Activated naive CD8-positive, alpha-beta T cell treated with anti-CD3 and anti-CD28 coated beads for 36 hours (primary cell): ENCODE measurements at places on chromosomes 12 and 14.

- no peak overlapping the region for H3K27ac ChIP-seq
- no peak overlapping the region for H3K4me3 ChIP-seq
- DNase-seq: no peak
- H3K27me3 ChIP-seq: no peaks in the 10 kb centered on the region
Observed at GRCh38 chr12:91506452-91506851, 323.8 kb upstream of the DCN start.

DNA sequence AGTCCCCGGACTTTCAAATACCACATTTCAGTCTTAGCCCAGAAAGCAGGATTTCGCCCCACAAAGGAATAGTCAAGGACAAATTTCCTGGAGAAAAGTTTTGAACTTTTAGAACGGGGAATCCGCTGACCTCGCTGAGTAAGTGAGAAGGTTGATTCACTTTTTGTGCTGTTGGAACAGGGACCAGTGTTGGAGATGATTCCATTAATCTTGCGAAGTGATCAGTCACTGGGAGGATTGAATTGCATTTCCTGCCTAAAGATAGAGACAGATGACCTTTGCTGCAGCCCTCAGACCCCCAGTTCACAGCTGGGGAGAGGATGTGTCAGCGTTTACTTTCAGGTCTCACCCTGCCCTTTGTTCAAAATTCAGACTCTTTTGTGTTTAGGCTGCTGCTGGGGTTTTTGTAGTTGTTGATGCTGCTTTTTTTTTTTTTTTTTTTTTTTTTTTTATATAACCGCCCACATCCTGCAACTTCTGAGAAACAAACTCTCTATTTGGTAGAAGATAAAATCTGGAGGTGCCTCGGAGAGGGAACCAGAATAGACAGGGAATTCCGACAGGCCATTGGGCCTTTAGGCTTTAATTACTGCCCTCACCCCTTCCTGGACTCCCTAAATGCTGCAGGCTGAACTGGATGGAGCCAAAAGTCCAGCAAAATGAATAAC, 9.8 kb upstream of the KDM2B start:
- H3K36me3 ChIP-seq: no peaks in the 10 kb centered on the region
- peak overlapping the region; percentile 83 for H3K4me3 ChIP-seq
- peaks cover 24% of the 10 kb centered on the region for H3K4me1 ChIP-seq
- peak; percentile 74 for DNase-seq

- no peaks in the 10 kb centered on the region for H3K36me3 ChIP-seq
- H3K4me3 ChIP-seq: no peak overlapping the region
- H3K27ac ChIP-seq: no peak overlapping the region
- no peaks in the 10 kb centered on the region for H3K4me1 ChIP-seq
- no peak for DNase-seq
Observed at GRCh38 chr14:40340708-40341107, 908.5 kb upstream of the FBXO33 start.

- no peaks in the 10 kb centered on the region for H3K36me3 ChIP-seq
- no peaks in the 10 kb centered on the region for H3K4me1 ChIP-seq
- no peak overlapping the region for H3K27ac ChIP-seq
- DNase-seq: no peak
Observed at GRCh38 chr14:101087614-101088394, 184.3 kb upstream of the RTL1 start.

GRCh38 chr14:68551045-68551683, 241.7 kb downstream of the ZFP36L1 start:
- H3K27me3 ChIP-seq: no peaks in the 10 kb centered on the region
- H3K36me3 ChIP-seq: no peaks in the 10 kb centered on the region
- no peak overlapping the region for H3K4me3 ChIP-seq
- no peak for DNase-seq
- H3K27ac ChIP-seq: no peak overlapping the region

DNA sequence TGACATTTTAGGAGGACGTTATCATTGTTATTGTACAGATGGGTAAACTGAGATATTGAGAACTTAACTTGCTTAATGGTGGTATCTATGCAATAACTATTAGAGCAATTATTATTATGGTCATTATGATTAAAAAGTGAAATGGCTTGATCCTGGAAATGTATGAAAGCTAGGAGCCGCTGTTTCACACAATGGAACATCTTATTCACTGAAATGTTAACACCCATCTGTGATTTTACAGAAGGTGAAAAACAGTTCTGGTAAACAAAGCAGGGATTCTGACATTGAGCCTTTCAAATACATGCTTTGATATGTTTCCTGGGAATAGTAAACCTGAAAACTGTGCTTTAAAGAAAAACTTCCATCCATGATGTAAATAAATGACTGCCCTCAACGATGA, 261.4 kb downstream of the BTG1 start:
- no peak overlapping the region for H3K27ac ChIP-seq
- no peak for DNase-seq
- H3K4me3 ChIP-seq: no peak overlapping the region
- H3K4me1 ChIP-seq: peaks cover 28% of the 10 kb centered on the region

GRCh38 chr14:58118097-58118815, 33.8 kb downstream of the ARMH4 start:
- H3K36me3 ChIP-seq: no peaks in the 10 kb centered on the region
- no peak for DNase-seq
- H3K4me1 ChIP-seq: no peaks in the 10 kb centered on the region
- H3K27me3 ChIP-seq: peaks cover 20% of the 10 kb centered on the region
